Stimulated activated CD4-positive, alpha-beta T cell treated with anti-CD3 and anti-CD28 coated beads, Interleukin-12 subunit alpha, Interleukin-12 subunit beta, amount 100 ng/mL, for 24 hours (primary cell): ENCODE measurements at places on chromosomes 2 and 18.

- no peak for DNase-seq
Observed at GRCh38 chr2:171271971-171272436, 111.3 kb upstream of the TLK1 start.

- no peak for DNase-seq
Observed at GRCh38 chr2:23376972-23377371, 8.0 kb upstream of the KLHL29 start.

DNA sequence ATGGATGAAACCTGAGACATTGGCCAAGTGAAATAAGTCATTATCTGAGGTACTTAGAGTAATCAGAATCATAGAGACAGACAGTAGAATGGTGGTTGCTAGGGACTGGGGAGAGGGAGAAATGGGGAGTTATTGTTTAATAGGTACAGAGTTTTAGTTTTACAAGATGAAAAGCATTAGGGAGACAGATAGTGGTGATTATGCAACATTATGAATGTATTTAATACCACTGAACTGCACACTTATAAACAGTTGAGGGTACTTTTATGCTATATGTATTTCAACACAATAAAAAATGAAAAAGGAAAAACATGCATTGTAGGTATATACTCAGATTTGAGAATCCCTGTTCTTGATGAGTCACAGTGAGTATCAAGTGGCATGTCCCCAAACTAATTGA is 59.7 kb downstream of the EPC2 start:
- DNase-seq: no peak

GRCh38 chr2:27811768-27812167 is 40.2 kb downstream of the MRPL33 start:
- DNase-seq: no peak

DNA sequence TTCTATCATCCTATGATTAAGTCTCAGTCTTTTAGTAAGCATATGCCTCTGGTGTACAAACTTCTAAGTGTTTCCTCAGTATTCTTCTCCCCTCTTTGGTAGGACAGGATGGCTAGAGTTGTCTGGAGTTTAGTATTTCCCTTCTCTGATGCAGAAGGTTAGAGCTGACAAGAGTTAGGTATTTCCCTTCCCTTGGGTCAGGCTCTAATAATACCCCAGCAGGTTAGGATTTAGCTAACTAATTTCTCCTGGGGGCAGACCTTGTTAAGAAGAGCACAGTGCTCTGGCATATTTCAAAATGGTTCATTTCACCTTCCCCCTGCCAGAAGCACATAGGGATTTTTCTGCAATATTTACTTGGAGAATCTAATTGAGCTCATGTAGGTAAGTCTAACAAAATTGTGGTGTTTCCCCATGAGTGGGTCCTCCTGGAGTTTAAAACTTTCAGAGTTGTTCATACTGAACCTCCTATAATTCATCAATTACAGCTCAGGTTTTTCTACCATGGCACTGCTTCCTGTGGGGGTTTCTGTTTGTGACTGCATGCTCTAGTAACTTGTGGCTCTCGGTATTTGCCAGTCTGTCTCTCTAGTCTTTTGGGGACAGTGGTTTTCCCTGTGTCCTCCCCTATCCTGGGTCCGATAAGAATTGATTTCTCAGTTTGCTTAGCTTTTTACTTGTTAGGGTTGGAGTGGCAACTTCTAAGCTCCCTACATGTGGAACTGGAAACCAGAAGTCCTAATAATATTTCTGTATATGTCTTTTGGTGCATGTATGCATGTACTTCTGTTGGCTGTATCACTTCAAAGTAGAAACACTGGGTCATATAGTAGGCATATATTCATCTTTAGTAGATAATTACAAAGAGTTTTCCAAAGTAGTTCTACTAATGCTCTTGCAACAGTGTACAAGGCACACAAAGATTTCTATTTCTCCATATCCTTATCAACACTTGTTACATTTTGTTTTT is 77.7 kb downstream of the GDF7 start:
- DNase-seq: no peak

GRCh38 chr2:71556692-71557250 is 103.4 kb downstream of the DYSF start:
- no peak for DNase-seq

GRCh38 chr2:150357770-150358467 is 129.5 kb downstream of the RND3 start:
- no peak for DNase-seq

GRCh38 chr2:151881342-151881741 is 53.1 kb upstream of the ARL5A start:
- no peak for DNase-seq
